ENCODE measurements at places on chromosomes 2 and 18. TPM values are rescaled to one million over a fixed set of nuclear protein-coding genes. Genes with fewer than 3 reads are reported as not detected.

DNAH7 gene
- polyA plus RNA-seq = 3.5 TPM

DNA sequence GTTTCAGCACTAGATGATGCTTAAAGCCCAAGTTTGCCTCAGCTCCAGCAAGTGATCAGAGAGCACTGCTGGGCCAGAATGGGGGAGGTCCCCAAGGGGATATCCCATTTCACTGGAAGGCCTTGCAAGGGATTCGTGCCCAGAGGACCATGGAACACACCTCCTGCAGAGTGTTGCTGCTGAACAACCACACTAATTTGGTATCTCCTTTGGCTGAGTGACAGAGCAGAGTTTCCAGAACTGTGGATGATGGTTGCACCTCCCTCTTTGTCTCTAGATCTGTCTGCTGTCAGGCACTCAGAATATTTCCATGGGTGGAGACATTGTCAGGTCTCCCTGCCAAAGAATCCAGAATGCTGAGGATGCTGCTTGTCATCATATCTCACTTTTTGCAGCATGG, 484.8 kb upstream of the NETO1 start:
- DNase-seq = no peak

- no peak for DNase-seq
Observed at GRCh38 chr2:101083613-101084012, 67.6 kb downstream of the TBC1D8 start.

GRCh38 chr2:105143467-105144151, 97.9 kb upstream of the GPR45 start:
- DNase-seq = peak; percentile 23

MYCN gene
- 15.3 TPM for polyA plus RNA-seq

GRCh38 chr2:220227266-220227920, 600.0 kb downstream of the SLC4A3 start:
- DNase-seq = no peak

DNA sequence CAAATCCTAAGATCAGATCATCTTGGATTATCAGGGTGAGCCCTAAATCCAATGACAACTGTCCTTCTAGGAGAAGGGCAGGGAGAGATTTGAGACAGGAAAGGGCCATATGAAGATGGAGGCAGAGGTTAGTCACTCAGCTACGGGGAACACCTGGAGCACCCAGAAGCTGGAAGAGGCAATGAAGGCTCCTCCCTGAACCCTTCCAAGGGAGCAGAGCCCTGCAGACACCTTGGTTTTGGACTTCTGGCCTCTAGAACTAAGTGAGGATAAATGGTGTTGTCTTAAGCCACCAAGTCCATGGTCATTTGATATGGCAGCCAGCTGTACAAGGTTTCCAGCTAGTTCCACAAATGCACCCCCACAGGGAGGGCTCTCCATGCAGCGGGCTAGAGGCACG, 6.9 kb upstream of the PTPN2 start:
- DNase-seq = no peak

GRCh38 chr2:234826681-234827080, 125.1 kb upstream of the SH3BP4 start:
- no peak for DNase-seq

MOGAT1 gene
- not detected for polyA plus RNA-seq

- no peak for DNase-seq
Observed at GRCh38 chr2:10333247-10333613, 30.5 kb downstream of the HPCAL1 start.

SANBR gene
- 38.0 TPM for polyA plus RNA-seq

GRCh38 chr2:38907743-38908562, 18.3 kb downstream of the ARHGEF33 start:
- no peak for DNase-seq

DNA sequence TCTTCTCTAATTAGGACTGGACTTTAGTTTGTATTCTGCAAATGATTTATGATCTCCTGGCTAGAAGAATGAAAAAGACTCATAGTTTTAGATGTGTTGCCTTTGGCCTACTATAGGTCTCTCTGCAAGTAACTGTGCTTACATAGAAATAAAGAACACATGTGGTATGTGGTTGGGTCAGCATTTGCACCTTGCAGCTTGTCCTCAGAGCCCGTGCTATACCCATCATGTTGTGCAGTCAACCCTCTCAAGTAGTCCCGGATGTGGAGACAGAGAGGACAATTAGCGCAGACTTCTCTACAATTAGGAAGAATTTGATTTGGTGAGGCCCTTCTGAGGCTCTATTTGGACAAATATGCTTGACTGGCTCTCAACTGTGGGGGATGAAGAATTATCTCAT, 203.7 kb upstream of the ITGA4 start:
- DNase-seq = no peak

KCNG2 gene
- 0.35 TPM for polyA plus RNA-seq

DNA sequence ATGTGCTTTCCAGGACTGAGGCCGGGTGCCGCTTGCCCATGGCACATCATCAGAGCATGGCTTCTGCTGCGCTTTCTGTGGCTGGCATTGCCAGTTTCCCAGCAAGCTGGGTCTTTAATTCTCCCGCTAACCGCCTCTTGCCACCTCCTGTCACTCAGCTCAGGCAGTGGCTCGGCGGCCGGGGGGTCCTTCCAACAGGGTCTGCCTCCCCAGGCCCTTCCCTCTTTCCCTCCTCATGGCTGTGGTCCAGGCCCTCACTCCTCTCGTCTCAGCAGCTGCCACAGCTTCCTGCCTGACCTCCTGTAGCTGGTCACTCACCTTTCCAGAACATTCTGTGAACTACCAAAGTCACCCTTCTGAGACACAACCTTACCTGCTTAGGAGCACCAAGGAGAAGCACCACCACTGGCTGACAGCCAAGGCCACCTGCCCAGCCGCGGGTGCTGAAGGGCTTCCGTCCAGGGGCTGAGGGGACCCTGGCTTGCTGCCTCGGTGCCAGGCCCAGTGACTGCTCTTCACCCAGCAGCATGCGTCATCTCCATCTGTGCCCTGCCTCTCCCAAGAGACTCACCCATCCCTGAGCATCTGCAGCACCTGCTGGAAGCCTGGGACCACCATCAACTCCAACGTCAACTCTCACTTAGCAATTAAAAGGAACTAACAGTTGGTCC, 22.6 kb downstream of the CHMP1B start:
- no peak for DNase-seq

DNA sequence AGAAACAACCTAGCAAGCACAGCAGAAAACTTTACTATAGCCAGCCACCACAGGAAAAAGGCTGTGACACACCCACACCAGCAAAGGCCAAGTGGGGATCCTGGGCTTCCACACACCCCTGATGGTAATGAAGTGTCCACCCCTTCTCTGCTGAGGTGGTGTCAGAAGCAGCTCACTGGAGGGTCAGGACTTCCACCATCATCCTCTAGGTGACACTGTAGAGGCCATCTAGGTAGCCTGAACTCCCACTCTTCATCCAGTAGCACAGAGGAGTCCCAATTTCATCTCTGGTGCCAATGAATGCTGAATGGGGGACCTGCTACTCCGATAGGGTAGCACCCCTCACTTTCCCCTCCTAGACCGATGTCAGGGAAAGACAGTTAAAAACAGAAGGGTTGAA, 1544.4 kb downstream of the LRP1B start:
- DNase-seq = no peak

- DNase-seq = no peak
Observed at GRCh38 chr18:69380324-69380723, 20.4 kb upstream of the DOK6 start.

Measured in right lung (tissue), 10 donors.